Activated naive CD8-positive, alpha-beta T cell treated with anti-CD3 and anti-CD28 coated beads, Interleukin-2, amount 10 ng/mL, durations not matched to agents 7 days and 5 days (primary cell): ENCODE measurements at places on chromosomes 6 and 20.

- no peak for DNase-seq
- H3K27me3 ChIP-seq, result peaks cover 4% of the 10 kb centered on the region
- no peaks in the 10 kb centered on the region for H3K4me1 ChIP-seq
- H3K4me3 ChIP-seq, result no peak overlapping the region
- no peaks in the 10 kb centered on the region for H3K36me3 ChIP-seq
Measured at GRCh38 chr20:52682237-52682636, 289.9 kb upstream of the TSHZ2 start.

GRCh38 chr6:104640150-104640700, 219.5 kb downstream of the HACE1 start:
- no peak overlapping the region for H3K4me3 ChIP-seq
- peaks cover 2% of the 10 kb centered on the region for H3K27me3 ChIP-seq
- no peak for DNase-seq
- H3K36me3 ChIP-seq, result no peaks in the 10 kb centered on the region
- H3K4me1 ChIP-seq, result peaks cover 4% of the 10 kb centered on the region
- H3K27ac ChIP-seq, result no peak overlapping the region

DNA sequence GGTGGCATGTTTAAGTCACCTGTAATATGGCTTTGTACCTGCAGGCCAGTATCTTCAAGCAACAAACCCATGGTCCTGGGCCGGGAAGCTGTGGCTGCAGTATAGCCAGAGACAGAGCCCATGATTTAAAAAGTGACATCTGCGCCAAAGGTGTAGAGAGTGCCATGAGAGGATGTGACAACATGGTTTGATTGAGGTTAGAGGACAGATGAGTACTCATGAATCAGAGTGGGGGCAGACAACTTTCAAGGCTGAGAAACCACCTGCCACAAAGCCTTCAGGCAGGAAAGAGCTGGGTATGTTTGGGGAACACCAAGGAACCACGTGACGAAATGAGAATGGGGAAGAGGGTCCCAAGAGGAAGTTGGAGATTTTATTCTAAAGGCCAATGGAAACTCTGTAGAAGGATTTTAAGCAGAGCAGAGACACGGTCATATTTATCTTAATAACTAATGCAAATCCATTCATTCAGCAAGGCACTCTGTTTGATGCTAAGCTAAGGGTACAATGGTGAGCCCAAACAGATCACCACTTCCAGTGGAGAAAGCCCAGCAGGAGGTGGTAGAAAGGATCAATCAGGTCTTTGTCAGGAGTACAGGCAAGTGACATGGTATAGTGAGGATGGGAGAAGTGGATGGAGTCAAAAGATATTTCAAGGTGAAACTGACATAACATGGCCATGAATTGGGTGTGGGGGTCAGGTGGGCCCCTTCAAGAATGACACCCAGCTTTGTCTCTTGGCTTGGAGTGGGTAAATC, 3.4 kb upstream of the MICAL1 start:
- no peaks in the 10 kb centered on the region for H3K27me3 ChIP-seq
- DNase-seq, result no peak
- H3K36me3 ChIP-seq, result peaks cover 22% of the 10 kb centered on the region
- H3K27ac ChIP-seq, result peak overlapping the region; percentile 76

- no peaks in the 10 kb centered on the region for H3K27me3 ChIP-seq
- no peak for DNase-seq
- H3K27ac ChIP-seq, result no peak overlapping the region
- no peaks in the 10 kb centered on the region for H3K4me1 ChIP-seq
- H3K36me3 ChIP-seq, result peaks cover 10% of the 10 kb centered on the region
Measured at GRCh38 chr6:161095916-161096315, 104.3 kb downstream of the MAP3K4 start.
